ENCODE measurements at places on chromosomes 2 and 18.

DNA sequence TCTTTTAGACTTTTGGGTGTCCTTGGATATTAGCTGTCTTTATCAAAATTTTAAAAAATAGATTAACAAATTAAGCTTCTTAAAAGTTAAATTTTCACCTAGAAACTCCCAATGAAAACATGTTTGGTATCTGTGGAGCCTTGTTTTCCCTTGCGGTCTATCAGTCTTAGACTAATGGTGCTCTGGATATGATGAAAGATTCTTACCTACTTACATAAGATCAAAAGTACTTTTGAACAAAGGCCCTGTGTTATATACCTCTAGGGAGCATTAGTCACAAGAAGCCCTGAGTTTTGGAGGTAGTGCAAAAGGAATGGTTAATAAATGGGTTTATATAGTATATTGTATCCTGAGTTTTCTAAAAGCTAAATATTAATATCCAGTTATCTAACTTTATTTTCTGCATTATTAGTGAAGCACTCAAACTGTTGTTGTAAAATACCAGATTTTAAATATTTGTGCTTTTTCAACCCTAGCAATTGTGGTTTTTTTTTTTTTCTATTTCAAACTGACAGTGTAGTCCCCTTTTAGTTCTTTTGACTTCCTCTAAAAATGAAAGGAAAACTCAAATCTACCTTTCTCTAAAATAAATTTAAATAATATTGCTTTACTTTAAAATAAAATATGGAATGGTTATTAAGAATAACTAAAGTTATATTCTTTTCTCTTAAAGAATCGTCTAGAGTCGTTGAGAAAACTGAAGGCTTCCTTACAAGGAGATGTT lies 18.1 kb downstream of the NDC80 start:
- no peak for DNase-seq

DNA sequence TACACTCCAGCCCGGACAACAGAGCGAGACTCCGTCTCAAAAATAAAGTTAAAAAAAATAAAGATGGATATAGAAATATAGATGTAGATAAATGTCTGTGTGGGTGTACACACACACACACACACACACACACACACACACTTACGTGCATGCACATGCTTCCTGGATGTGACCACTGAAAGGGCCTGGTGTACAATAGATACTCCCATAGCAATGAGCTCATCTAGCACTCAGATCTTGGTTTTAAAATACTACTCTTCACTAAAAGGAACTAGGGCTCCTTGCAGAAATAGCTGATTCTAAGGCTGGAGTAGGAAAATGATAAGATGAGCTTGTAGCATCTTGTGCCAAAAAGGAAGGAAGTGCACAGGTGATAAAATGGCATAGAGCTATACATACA lies 39.1 kb downstream of the ROCK2 start:
- no peak for DNase-seq

DNA sequence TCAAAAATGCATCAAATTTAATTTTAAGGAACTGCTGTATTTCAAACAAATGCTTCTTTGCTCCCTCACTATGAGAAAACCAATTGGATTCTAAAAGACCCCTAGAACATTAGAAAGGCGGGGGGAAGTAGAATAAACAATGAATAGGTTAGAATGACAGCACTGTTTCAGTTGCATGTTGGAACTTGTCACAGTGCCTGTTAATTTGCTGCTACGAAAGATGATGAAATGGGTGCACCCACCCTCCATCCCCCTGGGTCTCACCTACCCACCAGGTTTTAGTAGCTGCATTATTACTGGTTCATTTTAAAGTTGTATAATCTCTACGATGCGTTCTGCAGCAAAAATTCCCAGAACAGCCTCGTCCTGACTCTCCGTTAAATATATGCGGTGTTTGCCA lies 193.0 kb upstream of the COPS8 start:
- no peak for DNase-seq

DNA sequence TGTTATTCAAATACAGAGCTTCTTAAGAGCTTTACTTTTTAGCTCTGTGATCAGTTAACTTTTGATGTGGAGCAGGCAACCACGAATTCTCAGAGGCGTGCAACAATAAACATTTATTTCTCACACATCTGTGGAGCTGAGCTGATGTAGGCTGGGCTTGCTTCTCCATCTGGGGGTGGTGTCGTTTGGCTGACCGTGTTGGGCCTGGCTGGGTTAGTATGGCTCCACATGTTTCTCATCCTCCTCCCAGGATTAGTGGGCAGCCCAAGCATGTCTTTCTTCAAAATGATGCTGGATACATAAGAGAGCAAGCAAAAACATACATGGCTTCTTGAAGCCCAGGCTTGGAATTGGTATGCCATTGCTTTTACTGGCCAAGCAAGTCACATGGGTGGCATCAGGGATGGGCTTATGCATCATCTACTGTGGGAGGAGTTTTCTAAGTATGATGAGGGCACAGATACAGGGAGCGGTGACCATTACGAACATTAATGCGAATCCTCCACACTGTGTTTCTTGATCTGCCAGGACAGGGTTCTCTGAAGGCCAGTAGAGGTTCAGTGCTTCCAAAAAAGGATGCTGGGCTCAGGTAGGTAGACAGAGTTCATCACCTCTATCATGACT lies 157.0 kb upstream of the TNP1 start:
- DNase-seq, result no peak

GRCh38 chr2:226511311-226511710 lies 288.3 kb downstream of the IRS1 start:
- DNase-seq, result no peak

DNA sequence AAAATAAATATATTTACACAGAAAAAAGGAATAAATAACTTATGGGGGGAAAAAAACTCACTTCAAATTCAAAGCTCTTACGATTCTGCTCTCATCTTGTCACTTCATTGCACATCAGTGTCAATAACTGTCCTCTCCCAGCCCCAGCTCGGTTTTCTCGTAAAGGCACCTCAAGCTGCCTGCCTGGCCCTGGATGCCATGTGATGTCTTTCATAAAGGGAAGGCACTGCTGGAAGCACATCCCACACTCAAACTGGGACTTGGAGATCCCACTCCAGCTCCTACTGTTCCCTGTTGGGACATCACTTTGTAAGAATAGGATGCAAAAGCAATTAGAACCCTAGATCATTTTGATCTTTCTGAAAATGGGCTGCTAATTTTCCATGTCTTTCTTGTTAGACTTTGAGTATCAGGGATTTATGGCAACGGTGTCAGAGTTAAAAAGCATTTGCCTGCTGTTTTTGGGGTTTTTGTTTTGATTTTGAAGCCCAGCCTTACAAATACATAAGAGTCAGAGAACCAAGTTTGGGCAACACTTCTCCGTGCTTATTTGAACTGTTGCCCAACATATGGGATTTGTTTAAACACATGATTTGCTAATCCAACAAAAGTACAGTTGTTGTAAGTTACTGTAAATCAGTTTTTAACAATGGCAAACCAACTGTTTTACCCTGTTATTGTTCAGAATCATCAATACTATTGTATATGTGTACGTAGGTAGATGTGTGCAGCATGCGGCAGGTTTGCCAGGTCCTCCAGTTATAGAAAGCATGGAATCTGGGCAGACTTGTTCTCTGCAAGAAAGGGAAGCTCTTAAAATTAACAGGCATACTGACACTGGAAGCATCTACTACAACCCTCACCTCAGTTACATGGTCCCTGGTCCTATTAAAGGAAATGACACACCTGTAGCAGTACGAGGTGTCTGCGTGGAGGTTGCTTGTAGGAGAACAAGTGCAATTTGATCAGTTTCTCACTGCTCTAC lies 20.6 kb downstream of the SERTAD2 start:
- no peak for DNase-seq

DNA sequence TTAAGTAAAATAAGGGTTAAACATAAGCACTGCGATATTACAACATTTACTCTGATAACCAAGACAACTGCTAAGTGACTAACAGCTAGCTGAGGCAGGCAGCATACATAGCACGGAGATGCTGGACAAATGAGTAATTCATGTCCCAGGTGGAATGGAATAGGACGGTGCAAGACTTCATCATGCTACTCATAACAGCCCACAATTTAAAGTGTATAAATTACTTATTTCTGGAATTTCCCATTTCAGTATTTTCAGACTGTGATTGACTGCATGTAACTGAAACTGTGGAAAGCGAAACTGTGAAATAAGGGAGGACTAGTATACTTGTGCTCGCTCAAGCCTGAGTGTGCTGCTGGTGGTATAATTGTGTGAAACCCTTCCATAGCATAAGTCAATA lies 12.9 kb downstream of the IER3IP1 start:
- DNase-seq, result no peak

All from fibroblast of skin of left biceps (primary cell).